ENCODE measurements at places on chromosomes 7 and 10.

- no peak for DNase-seq
These were observed 63.6 kb downstream of the ANKRD7 start for GRCh38 chr7:118288098-118288497.

- peak; percentile 21 for DNase-seq
These were observed 253.1 kb downstream of the FZD1 start for GRCh38 chr7:91517201-91517785.

DNA sequence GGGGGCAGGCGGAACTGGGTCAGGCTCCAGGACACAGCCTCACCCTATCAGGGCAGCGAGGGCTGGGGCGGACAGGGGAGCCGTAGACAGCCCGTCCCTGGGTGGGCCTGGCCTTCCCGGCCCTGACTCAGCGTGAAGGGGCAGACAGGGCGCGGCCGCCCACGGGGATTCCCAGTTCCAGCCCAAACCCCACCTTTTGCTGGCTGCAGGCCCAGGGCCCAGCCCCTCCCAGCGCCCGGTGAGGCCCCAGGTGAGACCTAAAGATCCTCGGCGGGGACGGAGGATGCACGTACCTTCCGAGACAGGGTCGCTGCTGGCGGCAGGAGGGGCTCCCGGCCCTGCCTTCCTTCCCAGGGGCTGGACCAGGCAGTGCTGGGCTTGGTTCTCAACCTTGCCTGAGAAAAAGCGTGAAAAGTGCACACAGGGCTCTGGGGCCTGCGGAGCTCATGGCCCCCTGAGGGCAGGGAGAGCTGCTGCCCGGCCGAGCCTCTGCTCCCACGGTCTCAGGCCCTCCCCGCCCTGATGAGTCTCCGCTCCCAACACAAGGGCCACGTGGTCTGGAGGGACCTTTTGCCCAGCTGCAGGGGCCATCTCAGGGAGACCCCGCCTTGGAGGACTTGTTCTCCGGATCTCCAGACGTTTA lies 43.9 kb upstream of the DNAJB6 start:
- no peak for DNase-seq

DNA sequence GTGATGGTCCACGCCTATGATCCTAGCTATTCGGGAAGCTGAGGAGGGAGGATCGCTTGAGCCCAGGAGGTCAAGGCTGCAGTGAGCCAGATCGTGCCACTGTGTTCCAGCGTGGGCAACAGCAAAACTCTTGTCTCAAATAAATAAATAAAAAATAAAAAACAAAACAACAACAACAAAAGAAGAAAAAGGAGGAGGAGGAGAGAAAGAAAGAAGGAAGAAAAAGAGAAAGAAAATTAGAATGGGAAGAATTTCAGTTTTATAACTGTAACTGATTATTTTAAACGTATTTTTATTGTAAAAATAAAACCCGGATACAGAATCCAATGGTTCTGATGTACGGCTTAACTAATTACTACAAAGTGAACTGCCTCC lies 37.2 kb upstream of the PSAP start:
- DNase-seq: no peak

GRCh38 chr10:133457100-133457841 lies 3.5 kb downstream of the SCART1 start:
- no peak for DNase-seq

DNA sequence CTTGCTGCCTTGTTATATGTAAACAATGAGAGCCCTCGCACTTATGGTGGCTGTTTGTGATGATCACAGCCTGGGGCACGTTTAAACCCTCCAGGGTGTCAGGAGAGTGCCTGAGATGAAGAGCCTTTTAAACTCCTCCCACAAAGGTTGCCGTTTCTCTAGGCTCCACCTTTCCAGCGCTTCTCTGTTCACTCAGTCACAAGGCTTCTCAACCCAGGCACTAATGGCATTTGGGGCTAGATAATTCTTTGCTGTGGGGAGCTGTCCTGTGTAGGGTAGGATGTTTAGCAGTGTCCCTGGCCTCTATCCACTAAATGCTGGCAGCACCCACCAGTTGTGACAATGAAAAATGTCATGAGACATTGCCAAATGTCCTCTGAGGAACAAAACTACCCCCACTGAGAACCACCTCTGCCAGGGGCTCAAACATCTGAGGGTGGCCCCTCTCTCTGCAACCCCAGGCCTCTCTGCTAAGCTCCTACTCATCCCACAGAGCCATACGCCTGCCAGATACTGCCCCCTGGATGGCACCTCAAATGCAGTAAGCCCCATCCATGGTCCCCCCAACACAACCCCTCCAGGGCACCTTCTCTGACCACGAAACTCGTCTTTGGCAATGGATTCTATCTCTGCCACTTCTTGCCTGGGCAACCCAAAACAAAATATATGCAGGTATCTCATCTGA lies 144.3 kb upstream of the ZMIZ1 start:
- DNase-seq: no peak

DNA sequence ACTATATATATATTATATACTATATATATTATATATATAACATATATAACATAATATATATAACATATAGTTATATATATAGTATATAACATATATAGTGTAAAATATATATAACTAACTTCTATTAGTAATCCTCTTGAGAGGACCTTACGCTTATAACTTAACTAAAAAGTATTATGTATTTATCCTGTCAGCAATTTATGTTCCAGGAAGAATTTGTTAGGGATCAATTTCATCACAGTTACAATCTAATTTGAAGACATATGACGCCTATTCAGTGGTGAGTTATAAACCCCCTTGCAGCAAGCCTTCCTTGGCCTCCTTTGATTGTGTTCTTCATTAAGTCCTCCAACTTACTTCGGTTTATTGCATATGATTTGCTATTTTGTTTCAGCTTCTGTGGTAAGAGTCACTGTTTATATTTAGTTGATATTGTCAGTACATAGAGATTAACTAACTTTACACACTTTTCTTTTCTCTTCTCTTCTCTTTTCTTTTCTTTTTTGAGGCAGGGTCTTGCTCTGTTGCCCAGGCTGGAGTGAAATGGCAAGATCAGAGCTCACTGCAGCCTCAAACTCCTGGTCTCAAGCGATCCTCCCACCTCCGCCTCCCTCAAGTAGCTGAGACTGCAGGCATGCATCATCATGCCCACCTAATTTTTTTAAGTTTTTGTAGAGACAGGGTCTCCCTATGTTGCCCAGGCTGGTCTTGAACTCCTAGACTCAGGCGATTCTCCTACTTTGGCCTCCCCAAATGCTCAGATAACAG lies 59.7 kb downstream of the ANKRD61 start:
- DNase-seq: no peak

- DNase-seq: no peak
These were observed 120.8 kb upstream of the GAD2 start for GRCh38 chr10:26095781-26096180.

DNA sequence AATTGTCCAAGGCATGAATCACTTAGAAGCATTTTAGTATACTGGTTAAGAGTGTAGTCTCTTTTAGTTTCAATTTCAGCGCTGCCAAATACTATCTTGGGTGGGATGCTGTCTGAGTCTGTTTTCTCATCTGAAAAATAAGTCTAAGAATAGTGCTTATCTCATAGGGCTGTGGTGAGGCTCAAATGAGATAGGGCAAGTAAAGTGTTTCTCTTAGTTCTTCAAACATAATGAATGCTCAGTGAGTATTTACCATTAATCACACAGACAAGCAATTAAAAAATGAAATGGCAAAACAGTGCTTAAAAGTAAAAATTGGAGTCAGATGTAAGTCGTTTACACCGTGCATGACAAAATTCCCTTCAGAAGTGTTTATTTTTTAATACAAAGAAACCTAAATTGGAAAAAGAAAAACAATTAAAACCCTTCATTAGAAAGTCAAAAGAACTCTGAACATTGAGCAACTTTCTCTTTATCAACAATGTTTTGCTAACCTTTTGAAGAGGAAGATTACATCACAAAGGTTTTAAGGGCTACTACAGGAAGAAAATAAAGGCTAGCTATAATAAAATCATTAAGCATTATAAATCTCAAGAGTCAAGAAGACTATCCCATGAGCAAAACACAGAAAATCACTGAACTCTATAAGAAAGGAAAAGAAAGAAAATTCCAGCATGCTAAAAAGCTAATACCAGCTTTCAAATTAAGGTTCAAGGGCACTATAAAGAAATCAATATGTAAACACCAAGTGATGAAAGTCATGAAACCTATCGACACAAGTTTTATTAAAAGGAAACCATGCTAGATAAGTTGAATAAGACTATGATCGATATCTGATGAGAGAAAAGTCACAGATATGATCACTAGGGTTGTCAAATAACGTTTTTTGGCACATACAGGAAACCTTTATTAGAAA lies 45.6 kb upstream of the C1GALT1 start:
- DNase-seq: peak; percentile 23

GRCh38 chr7:43535810-43536585 lies 46.9 kb upstream of the STK17A start:
- no peak for DNase-seq

- DNase-seq: no peak
These were observed 758.6 kb upstream of the ZWINT start for GRCh38 chr10:57119684-57120083.

- no peak for DNase-seq
These were observed 5.0 kb downstream of the HOXA5 start for GRCh38 chr7:27138472-27138871.

DNA sequence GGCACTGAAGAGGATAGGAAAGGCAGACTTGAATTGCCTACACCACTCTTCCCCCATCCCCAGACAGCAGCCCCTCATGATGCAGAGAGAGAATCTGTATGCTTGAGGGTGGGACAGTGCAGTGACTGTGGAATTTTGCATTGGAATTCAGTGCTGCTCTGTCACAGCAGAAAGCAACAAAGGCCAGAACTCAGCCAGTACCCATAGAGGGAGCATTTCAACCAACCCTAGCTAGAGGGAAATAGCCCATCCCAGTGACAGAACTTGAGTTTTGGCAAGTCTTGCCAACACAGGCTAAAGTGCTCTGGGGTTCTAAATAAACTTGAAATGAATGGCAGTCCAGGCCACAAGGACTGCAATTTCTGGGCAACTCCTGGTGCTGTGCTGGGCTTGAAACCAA lies 80.4 kb downstream of the TES start:
- no peak for DNase-seq

GRCh38 chr10:121290674-121291073 lies 307.6 kb downstream of the FGFR2 start:
- no peak for DNase-seq

- no peak for DNase-seq
These were observed 6.9 kb upstream of the TNS3 start for GRCh38 chr7:47588704-47589225.

GRCh38 chr7:73520673-73521635 lies 1.1 kb downstream of the BAZ1B start:
- no peak for DNase-seq

DNA sequence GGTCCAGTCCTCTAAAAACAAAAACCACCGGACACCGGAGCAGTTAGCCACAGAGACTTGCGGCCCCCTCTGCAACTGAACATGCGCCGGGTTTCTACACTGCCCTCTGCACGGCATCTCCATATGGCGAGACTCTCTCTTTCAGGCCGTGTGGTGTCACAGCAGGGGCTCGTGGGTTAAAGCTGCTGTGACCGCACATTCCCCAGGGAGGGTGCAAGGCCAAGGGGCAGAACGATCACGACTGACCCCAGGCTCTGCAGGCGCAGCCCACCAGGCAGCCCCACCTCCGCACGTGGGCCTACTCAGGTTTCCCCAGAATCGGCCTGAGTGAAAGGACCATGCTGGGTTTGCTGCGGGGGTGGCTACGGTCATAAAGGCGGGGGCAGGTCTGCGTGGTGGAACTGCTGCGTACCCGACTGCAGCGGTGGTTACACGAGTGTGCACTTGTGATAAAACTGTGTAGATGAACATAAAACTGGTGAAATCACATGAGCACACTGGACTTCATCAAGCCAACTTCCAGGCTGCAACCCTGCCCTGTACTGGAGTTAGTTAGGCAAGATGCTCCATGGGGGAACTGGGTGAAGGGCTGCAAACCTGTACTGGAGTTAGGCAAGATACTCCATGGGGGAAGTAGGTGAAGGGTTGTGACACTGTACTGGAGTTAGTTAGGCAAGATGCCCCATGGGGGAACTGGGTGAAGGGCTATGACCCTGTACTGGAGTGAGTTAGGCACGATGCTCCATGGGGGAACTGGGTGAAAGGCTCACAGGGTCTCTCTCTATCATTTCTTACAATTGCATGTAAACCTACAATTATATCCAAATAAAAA lies 81.4 kb upstream of the PPP2R2D start:
- DNase-seq: no peak

DNA sequence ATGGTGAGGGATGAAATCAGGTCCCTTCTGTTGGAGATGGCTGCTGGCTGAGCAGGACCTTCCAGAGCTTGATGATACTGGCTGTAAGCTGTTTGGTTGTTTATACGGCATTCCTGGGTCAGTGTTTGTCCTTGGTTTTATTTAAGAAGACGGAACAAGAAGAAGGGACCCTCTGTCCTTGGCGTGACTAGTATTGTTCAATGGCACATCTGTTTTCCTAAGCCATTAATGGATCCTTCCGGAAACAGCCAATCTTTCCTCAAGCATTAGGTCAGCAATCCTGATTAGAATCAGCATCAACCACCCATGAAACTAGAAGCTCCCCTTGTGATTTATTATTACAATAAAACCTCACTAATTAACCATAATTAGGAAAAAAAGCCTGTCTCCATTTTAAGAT lies 128.7 kb upstream of the KIAA1217 start:
- no peak for DNase-seq

- peak; percentile 55 for DNase-seq
These were observed 809 bp upstream of the OGA start for GRCh38 chr10:101818872-101819633.

- no peak for DNase-seq
These were observed 1.3 kb downstream of the DDX50 start for GRCh38 chr10:68902382-68902781.

DNA sequence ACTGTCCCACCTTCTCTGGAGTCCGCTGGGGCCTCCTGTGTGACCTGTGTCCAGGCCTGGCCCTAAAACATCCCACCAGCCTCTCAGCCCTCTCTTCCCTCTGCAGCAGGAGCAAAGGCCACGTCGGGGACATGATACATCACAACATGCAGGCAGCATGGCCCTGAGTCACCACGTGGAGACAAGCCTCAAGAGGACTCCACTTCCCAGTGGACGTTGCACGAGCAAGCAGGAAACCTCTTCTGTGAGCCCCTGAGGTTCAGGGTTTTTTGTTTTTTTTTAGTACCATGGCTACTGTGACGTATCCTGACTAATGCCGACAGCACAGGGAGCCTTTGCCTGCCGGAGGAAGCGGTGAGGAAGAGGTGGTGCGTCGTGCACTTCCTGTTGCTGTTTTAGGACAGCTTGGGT lies 165.9 kb downstream of the DNAJB6 start:
- no peak for DNase-seq

Measured in DMS79 (cell line).